ENCODE measurements at places on chromosomes 1 and 21.

GRCh38 chr1:40047276-40047675 is 6.7 kb downstream of the CAP1 start:
- no peak for DNase-seq

GRCh38 chr1:66769512-66770229 is 17.4 kb downstream of the DYNLT5 start:
- no peak for DNase-seq

DNA sequence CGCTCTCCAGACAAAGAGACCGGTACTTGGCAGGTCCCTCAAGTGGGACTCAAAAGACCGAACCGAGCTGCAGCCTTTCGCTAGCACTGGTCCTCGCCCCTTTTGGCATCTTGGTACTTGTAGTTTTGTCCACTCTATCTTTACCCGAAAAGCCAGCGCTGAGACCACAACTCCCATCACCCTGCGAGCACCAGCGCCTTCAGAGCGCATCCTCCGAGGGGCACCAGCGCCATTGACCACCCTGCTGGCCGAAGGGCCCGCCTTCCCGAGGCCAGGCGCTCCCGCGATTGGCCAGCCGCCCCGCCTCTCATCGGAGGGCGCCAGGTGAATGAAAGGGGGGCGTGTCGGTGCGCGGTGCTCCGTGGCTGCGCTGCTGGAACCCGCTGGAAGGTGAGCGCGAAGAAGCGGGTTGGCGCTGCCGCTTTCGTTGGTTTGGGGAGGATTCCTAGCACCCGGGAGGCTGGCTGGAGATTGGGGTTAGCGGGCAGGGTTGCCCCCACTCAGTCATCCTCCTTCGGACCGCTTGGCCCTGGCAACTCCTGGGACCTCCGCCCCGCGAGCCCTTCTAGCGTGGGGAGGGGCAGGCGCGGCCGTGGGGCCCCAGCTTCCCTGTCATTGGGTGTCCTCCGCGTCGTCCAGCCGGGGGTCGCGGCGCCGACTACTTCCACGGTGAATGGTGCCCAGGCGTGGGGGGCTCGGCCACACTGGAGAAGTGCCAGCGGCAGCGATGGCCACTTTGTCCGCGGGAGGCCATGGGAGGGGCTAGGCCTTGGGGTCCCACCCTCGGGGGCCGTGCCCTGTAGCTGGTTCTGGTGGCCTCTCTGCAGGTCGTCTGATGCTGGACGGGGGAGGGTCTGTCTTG is at the start of gene ZBTB8B:
ZBTB8B (plus strand) TSS at position 357 of the 862 bp plus-strand sequence. CDS start 5,553 bp downstream, outside the sequence.
- DNase-seq, result peak; percentile 98

GRCh38 chr1:158017800-158018595 is 24.6 kb downstream of the KIRREL1 start:
- no peak for DNase-seq

GRCh38 chr1:214396330-214396729 is 115.4 kb downstream of the SMYD2 start:
- no peak for DNase-seq

GRCh38 chr1:56758135-56758534 is 61.1 kb downstream of the FYB2 start:
- DNase-seq, result peak; percentile 45

DNA sequence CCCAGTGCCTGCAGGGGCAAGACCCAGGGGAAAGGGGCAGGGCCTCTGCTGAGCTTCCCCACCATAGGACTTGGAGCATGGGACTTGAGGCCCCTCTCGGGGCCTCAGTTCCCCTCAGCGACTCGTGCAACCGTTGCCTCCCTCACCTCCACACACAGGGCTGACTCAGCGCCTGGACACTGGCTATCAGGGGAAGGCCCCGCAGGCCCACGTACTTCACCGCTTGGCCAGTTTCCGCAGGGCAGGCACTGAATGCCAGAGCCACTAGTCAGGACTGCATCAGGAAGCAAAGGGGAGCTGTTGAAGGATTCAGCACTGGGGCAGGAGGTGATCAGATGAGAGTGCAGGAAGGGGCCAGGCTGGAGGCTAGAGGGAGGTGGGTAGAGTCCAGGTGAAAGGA is 15.5 kb upstream of the FAM131C start:
- no peak for DNase-seq
